ENCODE measurements at places on chromosomes 2 and 18.

- DNase-seq = no peak
Observed at GRCh38 chr2:32949260-32949659, 2.5 kb downstream of the LTBP1 start.

- peak; percentile 55 for DNase-seq
Observed at GRCh38 chr2:61426267-61426897, 44.5 kb downstream of the USP34 start.

DNA sequence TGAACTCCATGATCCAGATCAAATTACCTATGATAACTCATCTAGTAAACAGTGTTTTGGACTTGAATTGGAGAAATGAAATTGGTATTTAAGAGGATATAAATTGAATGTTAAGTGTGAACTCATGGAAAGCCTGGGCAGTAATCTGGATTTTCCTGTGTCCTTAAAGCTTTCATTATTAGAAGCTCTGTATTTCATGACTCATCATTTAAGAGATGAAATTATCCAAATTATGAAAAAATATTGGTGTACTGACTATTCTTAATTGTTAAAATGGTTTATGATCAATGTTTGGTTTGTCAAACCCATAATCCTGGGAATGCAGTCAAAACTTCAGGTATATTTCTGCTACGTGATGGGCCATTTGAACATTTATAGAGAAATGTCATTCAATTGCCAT is 332.2 kb upstream of the ST6GAL2 start:
- DNase-seq = no peak

DNA sequence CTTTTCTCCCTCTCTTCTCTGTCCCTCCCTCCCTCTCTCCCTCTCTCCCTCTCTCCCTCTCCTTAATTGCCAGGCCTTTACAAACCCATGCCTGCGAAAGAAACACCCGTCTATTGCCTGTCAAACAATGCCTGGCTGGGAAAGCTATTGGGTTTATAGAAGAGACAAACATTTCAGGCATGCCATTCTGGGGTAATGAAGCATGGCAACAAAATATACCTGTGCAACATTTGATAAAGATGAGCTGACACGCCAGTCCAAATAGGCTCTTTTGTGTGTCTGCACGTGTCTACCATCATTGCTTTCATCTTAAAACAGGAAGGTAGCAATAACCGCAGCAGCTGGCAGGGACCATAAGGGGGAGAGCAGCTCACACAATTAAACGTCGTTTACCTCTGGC is 282.1 kb downstream of the ZNF516 start:
- no peak for DNase-seq

DNA sequence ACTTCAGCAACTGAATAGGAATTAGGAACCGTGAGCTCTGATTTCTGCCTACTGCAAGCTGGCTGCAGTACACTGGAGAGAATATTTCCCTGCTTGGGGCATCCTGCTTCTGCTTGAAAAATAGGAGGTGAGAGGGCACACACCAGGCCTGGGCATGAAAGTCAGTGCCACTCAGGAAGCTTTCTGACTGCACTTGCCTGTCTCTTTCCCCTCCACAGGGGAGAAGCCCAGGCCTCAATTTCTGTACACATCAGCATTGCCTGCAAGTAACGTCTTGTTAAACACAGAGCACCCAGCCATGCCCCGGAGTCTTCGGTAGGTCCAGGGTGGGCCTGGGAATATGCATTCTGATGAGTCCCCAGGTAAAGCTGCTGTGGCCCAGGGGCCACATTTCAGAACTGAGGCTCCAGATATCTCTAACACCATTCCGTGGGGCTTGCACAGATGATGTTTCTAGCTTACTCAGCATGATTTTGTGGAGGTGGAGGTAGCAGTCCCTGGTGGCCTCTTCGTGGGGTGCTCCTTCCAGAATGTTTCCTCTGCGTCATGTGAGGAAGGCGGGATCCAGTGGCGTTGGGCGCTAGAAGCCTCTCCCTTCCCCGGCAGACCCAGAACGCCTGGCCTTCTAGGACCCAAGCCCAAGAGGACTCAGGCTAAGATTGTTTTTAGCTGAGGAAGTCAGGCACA is 114.1 kb downstream of the ZBTB7C start:
- DNase-seq = no peak

GRCh38 chr2:43333656-43334144 is 107.3 kb upstream of the ZFP36L2 start:
- DNase-seq = no peak

GRCh38 chr18:45060102-45060501 is 379.4 kb downstream of the SETBP1 start:
- no peak for DNase-seq

DNA sequence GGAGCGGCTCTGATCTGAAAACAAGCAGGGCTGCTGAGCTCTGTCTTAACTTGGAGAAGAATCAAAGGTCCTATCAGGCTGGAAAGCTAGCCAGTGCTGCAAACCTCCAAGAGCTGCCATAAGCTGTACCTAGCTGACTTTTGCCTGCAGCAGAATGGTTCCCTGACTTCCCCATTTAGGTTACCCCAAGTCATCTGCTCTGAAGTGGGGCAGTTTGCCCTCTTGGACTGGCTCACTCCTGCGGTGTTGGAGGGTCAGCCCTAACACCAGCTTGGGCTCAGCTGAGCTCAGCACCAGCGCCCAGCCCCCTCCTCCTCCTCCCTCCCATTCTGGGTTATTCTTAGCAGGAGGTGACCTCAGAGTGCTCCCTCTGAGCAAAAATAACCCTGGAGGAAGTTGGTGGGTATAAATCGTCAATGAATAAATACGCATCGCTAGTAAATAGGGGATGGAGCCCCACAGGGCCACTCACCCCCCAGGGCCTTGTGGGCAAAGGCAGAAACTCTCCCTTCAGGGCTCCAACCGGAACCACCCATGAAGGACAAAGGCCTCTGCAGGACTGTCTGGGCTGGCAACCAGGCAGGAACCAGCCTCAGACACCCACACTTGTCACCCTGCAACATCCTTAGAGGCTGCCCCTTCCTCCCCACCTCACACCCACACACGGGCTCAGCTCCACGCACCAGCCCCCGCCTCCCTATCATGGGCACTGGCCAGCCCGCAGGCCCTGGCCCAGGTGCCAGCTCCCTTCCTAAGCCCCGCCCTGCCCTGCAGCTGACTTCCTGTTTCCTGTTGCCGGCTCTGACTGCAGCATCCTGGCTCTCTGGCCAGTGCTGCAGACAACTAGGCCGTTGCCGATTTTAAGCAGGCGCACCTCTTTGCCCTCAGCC is 46.9 kb downstream of the DNMT3A start:
- DNase-seq = peak; percentile 48

- no peak for DNase-seq
Observed at GRCh38 chr2:230234845-230235244, 9.3 kb downstream of the SP140 start.

DNA sequence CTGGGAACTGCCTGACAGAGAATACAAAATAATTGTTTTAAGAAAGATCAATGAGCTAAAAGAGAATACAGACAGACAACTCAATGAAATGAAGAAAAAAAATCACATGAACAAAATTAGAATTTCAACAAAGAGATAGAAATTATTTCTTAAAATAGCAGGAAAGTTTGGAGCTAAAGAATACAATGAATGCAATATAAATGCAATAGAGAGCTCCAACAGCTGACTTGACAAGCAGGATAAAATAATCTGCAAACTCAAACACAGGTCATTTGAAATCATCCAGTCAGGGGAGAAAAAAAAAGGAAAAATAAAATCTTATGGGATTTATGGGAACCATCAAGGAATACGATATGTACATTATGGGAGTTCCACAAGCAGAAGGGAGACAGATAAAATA is 902.7 kb upstream of the ZEB2 start:
- no peak for DNase-seq

DNA sequence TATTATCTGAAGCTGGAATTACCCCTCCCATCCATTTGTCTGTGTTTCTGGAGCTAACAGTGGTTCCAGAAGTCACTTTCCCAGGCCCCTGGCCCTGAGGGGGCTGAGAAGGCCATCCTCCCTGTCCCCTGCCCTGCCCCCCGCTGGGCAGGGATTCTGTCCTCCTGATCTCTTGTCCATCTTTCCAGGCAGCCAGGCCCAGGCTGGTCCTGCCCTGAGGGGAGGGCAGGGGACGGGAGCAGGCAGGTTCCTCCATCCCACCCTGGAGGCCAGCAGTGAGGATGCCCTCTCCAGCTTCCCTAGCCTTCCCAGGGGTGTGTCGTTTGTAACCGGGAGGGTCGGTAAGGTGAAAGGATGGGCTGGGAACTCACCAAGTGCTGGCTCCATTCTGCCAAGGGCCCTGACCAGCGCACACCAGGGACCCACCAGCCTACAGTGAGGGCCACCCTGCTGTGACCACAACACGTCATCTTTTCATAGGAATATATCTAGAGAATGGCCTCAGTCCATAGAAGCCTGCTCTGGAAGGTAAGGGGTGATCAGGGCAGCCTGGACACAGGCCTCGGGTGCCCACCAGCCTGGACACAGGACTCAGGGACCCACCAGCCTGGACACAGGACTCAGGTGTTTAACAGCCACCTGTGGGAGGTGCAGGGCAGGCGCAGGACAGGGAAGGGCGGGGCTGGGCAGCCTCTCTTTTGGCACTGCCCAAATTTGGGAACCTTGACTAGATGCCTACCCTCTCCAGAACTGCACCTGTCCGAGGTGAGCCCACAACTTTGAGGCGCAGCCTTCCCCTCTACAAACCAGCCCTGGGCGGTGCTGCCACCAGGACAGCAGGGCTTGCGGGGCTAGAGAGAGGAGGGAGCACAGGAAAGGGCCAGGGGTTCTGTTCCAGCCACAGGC is 35.8 kb upstream of the GPC1 start:
- DNase-seq = no peak

- no peak for DNase-seq
Observed at GRCh38 chr2:214753455-214753854, 56.0 kb downstream of the BARD1 start.

GRCh38 chr18:77360315-77361190 is 110.9 kb downstream of the GALR1 start:
- no peak for DNase-seq

- DNase-seq = no peak
Observed at GRCh38 chr2:119697290-119698020, 18.5 kb downstream of the TMEM177 start.

- no peak for DNase-seq
Observed at GRCh38 chr2:100184055-100184737, 41.8 kb upstream of the AFF3 start.

DNA sequence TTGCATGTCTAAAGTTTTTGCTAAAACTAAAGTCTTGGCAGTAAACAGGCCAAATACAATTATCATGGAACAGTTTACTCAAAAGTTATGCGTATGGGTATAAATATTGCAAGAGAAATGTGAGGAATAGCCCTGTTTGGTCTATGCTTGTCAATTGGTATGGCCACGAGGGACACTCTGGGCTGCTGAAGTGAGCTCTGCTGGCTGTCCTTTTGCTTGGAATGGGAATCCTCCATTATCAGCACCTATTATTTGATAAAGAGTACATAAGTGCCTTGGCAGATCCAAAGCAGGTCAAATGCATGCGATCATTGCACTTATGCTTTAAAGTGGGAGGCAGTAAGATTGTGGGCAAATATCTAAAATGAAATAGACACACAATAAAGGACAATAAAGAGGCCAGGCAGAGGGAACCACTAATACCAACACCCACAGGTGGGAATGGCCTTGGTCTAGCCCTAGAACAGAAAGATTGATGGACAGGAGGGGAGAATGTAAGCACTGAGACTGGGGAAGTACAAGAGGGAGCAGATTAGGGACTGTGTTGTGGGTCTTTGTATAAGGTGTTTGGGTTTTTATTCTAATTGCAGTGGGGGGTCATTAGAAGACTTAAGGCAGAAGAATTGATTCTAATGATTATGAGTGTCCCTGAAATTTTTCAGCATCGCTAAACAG is 60.0 kb upstream of the NOSTRIN start:
- DNase-seq = no peak

- no peak for DNase-seq
Observed at GRCh38 chr2:101382442-101382841, 4.9 kb downstream of the CREG2 start.

- no peak for DNase-seq
Observed at GRCh38 chr2:85549095-85549494, 10.1 kb downstream of the MAT2A start.

DNA sequence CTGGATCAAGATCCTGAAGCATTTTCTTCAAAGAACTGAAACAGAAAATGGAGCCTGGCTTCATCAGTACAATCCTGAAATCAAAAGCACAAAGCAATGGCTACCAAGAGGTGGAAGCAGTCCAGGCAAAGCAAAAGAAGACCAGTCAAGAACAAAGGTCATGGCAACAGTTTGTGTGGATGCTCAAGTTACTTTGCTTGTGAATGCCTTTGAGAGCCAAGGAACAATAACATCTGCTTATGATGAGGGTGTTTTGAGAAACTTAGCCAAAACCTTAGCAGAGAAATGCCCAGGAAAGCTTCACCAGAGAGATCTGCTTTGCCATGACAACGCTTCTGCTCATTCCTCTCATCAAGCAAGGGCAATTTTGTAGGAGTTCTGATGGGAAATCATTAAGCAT is 723.1 kb downstream of the TMEM182 start:
- DNase-seq = no peak

GRCh38 chr2:239167766-239168444 is 232.9 kb downstream of the HDAC4 start:
- no peak for DNase-seq

GRCh38 chr2:36480636-36481035 is 117.3 kb downstream of the FEZ2 start:
- DNase-seq = no peak

DNA sequence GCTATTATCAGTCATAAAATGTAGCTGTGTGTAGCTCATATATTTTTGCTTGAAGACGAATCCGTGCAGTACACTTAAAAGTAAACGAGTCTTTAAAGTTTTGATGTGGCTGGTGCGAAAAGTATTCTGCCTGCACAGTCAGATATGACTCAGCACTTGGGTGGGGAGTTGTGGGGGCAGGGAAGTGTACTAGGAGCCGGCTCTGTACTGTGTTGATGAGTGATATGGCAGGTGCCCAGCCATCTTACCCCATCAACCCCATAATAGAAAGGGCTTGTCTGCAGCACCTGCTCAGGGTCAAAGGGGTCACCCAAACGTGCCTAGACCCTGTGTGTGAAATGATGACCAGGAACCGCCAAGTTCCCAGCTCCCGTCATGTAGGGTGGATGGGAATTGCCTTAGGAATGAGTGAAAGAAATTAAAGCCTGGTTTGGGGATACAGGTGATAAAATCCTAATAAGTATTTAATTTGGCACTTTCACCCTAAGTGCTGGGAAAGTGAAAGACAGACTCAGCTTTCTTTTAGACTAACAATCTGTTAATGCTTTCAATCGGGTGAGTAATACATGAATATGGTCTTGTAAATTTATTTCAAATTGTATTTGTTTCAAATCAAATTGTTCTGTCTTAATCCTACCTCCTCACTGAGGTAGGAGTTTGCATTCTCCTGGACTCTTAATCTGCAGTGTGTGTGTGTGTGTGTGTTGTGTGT is 48.0 kb downstream of the BCL2L11 start:
- DNase-seq = no peak
